ENCODE measurements at places on chromosomes 5 and 9.

- no peak for DNase-seq
These were observed 77.0 kb upstream of the SMARCA2 start for GRCh38 chr9:1938135-1938534.

DNA sequence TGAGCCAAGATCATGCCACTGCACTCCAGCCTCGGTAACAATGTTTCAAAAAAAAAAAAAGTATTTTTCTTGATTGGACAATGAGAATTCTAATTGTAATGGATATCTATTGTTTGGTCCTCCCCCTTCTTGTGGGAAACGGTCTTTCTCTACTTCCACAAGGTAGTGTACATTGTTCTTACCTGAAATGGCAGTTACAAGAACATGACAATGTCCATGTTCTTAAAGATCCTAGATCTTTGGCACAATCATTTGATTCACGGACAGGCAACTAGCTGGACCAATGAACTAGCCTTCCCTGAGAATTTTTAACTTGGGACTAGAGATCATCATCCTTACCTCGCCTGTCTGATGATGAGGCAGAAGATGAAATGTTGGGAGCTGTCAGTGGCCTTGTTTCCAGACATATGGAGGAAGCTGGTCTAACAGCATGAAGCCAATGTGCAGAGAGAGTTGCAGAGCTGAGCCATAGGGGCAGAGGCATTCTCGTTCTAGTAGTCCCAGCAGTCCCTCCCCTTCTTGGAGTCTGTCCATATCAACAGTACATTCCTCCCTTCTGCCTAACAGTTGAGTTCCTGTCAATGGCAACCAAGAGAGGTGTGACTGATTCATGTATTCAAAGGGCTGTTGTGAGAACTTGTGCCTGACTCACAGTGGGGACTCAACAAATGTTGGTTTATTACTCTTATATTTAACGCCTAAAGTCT, 2.1 kb upstream of the MARCHF6 start:
- DNase-seq, result no peak

DNA sequence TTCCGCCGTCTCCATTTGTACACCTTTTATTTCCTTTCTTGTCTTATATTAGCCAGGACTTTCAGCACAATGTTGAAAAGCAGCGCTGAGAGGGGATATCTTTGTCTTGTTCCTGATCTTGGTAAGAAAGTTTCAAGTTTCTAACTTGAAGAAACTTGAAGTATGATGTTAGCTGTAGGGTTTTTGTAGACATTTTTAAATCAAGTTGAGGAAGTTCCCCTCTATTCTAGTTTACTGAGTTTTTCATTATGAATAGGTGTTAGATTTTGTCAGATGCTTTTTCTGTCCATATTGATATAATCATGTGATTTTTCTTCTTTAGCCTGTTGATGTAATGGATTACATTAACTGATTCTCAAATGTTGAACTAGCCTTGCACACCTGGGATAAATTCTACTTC, 425.7 kb downstream of the PIK3R1 start:
- no peak for DNase-seq

DNA sequence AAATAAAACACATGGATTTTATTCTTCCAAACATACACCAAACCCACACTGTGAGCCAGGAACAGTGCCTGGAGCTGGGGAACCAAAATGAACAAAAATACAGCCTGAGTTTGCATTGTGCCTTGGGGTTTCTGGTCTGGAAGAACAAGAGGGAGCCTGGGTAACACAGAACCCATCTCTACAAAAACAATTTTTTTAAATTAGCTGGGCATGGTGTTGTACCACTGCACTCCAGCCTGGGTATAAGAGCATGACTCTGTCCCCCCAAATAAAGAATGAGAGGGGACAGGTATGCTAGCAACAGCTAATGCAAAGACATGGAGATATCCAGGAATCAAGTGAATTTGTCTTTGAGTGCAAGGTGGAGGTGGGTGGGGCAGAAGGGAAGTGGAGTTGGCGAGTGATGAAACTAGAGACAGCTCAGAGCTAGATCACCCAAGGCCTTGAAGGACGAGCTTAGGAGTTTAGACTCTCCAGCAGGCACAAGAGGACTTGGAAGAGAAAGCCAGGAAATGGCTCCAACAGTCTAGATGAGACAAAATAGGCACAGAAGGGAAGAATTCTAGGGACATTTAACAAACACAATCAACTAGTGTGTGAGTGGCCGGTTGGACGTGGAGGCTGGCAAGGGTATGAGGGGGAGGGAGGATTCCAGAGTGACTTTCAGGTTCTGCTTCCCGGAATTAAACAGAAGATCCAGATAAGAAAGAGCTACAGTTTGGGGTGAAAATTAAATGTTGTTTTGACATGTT, 47.4 kb downstream of the FNBP1 start:
- no peak for DNase-seq

GRCh38 chr9:99134893-99135341, 30.0 kb downstream of the TGFBR1 start:
- DNase-seq, result no peak

DNA sequence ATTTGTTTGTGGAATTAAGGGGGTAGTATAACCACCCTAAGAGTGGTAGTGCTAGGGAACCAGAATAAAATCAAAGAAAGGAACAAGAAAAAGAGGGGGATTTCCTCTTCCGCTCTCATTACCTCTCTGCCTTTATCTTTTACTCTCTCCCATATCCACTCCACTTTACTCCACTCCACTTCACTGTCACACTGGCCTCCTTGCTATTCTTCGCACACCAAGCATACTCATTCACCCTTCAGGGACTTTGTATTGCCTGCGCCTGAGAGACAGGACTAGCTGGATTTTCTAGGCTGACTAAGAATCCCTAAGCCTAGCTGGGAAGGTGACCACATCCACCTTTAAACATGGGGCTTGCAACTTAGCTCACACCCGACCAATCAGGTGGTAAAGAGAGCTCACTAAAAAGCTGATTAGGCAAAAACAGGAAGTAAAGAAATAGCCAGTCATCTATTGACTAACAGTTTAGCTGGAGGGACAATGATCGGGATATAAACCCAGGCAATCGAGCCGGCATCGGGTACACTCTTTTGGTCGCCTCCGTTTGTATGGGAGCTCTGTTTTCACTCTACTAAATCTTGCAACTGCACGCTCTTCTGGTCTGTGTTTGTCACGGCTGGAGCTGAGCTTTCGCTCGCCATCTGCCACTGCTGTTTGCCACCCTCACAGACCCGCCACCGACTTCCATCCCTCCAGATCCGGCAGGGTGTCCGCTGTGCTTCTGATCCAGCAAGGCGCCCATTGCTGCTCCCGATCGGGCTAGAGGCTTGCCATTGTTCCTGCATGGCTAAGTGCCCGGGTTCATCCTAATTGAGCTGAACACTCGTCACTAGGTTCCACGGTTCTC, 121.8 kb downstream of the FAM170A start:
- no peak for DNase-seq

DNA sequence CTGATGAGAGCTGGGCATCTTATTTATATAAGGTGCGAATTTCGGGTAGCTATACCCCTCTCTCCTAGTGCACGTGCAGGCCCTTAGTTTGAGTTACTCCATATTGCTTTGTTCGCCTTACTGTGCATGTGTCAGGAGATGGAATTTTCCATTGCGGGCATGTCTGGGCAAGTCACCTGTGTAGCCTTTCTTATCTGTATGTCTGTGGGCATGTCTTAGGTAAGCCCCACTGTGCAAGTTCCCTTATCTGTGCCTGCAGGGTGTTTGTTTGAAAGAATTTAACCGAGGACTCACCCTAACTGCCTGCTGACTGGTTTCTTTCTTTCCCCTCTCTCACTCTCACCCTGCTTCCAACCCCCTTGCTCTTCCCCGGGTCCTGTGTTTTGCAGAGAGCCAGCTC, 140.7 kb upstream of the RANBP3L start:
- DNase-seq, result no peak

DNA sequence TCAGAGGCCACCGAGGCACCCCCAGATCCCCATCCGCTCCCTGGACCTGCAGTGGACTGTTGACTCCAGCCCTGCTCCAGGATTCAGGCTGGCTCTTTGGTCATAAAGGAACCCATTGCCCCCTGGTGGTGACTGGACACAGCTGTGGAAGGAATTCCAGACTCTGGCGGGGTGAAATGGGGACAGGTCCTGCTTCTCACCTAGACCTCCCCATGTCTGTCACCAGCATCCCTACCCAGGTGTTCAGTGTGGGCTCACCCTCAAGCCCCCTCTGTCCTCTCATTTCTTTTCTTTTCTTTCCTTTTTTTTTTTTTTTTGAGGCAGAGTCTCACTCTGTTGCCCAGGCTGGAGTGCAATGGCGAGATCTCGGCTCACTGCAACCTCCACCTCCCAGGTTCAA, 25.5 kb upstream of the STXBP1 start:
- peak; percentile 75 for DNase-seq

- no peak for DNase-seq
These were observed 56.0 kb upstream of the FAM174A start for GRCh38 chr5:100479079-100479688.

DNA sequence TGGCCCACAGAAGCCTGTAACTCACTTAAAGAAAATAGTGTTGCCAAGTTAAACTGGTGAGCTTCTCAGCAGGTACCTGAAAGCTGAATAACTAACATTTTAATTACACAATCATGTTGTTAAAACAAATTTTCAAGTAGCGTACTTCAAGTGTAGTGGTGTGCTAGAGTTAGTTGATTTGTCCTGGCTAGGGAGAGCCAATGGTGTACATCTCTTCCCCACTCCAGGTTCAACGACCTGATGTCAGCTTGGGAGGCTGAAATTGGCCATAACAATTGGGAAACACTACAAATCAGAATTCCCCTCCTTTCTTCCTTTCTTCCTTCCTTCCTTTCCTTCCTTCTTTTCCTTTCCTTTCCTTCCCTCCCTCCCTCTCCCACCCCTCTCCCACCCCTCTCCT, 295.3 kb upstream of the SLC24A2 start:
- no peak for DNase-seq

GRCh38 chr9:135221951-135222631, 134.6 kb downstream of the OLFM1 start:
- no peak for DNase-seq

DNA sequence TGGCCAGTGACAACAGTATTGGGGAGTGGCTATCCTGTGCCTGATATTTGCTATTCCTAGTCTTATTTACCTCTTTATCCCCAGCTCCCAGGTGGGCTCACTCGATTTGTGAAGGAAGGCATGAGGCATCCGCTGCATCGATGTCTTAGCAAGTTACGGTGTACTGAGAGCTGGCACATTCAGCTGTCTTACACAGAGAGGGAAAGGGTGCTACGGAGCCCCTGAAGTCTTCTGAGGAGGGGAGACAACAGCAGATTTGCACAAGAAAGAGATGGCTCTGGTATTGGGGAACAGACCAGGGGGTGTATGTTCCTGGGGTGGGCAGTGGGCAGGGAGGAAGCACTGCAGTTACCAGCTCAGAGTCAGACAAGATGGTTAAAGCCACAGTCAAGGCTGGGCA, 172.6 kb downstream of the FGF18 start:
- DNase-seq, result no peak

DNA sequence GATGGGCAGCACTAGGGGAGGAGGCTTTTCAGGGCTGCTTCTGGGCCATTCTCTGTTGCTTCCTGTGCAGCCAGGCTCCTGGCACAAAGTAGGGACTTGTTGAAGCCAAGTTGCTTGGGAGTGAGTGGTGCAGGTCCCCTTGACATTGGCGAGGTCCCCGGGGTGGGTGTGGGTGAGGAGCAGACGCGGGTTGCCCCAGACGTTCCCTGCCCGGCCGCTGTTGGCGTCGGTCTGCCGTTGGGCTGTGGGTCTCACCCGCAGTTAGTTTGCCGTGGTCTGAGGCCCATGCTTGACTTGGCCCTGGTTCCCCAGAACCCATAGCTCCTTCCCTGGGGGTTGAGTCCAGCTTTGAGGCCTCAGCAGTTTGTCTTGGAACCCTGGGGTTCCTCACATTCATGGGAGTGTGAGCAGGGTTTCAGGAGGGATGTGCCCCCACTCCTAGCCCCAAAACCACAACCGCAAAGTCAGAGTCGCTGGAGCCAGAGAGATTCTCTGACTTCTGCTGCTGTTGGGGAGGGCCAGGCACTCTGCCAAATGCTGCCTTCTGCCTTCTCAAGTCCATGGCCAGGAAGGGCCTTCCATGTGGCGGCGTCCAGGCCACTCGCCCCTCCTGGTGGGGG, 77.5 kb downstream of the RXRA start:
- peak; percentile 33 for DNase-seq

GRCh38 chr9:73200694-73201452, 49.2 kb downstream of the ANXA1 start:
- no peak for DNase-seq

DNA sequence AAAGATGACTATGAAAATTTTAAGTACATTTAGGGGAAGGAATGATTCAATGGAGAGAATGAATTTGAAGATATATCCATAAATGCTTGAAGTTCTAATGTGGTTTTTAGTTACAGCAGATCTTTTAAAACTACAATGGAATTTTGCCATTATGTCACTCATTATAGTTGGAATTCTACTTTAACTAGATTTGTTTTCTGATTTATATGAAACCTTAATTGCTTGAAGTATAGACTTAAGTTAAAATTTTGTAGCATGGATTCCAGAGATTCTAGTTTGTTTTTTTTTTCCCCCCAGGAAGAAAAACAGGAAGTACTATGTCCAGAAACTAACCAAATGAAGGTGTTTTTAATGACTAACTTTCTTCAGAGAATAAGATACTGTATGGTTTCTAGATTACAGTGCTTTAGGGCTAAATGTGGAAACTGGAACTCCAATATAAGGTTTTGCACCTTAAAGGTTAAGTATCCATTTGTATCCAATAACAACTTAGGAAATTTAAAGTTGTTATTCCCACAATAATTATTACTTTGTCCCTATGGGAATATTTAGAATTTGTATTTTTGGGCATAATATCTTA, 70.3 kb downstream of the ZSWIM6 start:
- DNase-seq, result no peak

- DNase-seq, result no peak
These were observed 96.1 kb downstream of the TMEM232 start for GRCh38 chr5:110630350-110630749.

GRCh38 chr5:76497986-76498717, 95.1 kb downstream of the IQGAP2 start:
- no peak for DNase-seq

GRCh38 chr5:43785198-43785597, 182.2 kb downstream of the NNT start:
- DNase-seq, result no peak

- no peak for DNase-seq
These were observed 131.5 kb upstream of the OTULINL start for GRCh38 chr5:14450018-14450524.

- no peak for DNase-seq
These were observed 4.8 kb upstream of the GFI1B start for GRCh38 chr9:132973713-132974112.

GRCh38 chr5:140321796-140322195, 18.9 kb upstream of the PFDN1 start:
- no peak for DNase-seq
